ENCODE measurements at places on chromosomes 2 and 18. TPM values are rescaled to one million over a fixed set of nuclear protein-coding genes. Genes with fewer than 3 reads are reported as not detected.
A peak's percentile ranks its signal among the peaks of the same experiment; 100 is the strongest.

FSIP2 gene
- not detected for total RNA-seq

FAHD2B gene
- total RNA-seq, result 3.2 TPM

DNA sequence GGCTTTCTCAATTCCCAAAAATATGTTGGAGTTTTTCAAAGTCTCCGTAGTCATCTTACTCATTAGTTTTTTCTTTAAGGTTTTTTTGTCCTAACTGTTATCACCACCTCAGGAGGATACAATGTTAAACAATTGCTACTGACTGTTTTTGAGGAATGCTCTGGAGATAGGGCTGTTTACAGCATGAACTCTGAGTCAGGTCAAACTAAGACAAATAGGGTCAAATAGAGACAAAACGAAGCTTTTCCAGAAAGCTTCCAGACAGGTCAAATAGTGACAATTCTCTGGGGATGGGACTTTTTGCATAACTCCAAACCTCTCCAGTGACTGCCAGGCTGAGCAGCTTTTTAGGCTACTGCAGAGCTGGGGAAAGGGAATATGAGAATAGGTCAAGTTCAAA is 15.2 kb upstream of the DIPK1C start:
- no peak for DNase-seq

- DNase-seq, result no peak
These were observed 50.1 kb downstream of the ITGAV start for GRCh38 chr2:186639939-186640338.

DNA sequence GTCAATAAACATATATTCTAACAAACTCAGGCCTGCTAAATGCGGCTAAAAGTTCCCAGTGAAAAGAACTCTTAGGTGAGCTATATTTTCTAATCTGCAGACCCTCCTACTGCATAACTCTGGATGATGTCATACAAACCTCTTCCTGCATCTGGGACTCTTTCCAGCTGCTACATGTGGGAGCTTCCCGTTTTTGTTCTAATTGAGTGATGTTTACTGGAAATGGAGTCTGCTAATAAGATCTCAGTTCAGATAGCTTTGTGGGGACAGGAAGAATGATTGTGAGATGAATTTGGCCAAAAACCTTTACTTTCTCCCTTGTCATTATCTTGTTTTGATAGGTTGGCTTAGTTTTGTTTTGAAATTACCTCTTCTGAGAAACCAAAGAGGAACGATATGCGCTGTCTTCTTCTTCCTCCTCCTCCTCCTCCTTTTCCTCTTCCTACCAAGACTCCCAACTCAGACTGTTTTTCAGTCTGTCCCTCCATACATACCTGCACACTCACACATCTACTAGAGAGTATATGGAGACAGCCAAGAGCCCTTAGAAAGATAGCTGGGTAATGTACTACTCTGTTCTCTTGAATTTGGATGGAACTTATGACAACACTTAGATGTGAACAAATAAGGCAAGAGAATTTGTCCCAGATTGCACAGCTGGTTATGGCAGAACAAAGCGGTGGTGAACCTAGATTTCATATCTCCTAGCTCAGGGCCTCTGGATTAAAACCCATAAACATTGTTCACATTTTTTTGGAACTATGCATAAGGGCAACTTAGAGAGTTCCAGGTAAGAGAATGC is 39.8 kb upstream of the AAK1 start:
- peak; percentile 78 for DNase-seq

MC4R gene
- total RNA-seq, result 3.9 TPM

GRCh38 chr2:28134857-28135256 is 244.3 kb downstream of the BABAM2 start:
- no peak for DNase-seq

GRCh38 chr2:216644842-216645635 is 11.8 kb downstream of the IGFBP2 start:
- no peak for DNase-seq

- no peak for DNase-seq
These were observed 1.1 kb downstream of the NIFK start for GRCh38 chr2:121735518-121736074.

SPEG gene
- 32.9 TPM for total RNA-seq

- DNase-seq, result no peak
These were observed 19.4 kb upstream of the MPPE1 start for GRCh38 chr18:11927497-11927896.

GRCh38 chr2:149036507-149037293 is 1.8 kb upstream of the LYPD6B start:
- DNase-seq, result no peak

DNA sequence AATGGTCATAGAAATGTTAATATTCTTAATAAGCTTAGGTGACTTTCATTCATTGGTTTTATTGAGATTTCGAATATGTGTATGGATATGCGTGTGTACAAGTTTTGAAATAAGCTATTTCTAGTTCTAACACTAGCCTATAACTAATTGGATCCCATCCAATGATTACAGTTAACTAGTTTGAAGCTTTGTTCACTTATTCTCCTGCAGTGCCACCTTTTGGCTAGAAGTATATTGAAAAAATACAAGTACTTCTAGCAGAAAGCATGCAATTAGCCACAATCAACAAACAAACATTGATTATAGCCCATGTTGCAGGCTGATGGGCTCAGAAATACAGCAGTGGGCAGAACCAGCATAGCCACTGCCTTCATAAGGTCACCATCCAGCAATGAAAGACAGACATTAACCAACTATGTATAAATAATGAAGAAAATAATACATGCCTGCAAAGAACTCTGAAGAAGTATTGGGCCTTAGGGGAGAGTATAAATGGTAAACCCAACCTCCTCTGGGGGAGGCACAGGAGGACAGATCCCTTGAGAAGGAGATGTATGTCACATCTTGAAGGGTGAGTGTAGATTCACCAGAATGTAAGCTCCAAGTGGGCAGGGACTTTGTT is 5.1 kb upstream of the PIEZO2 start:
- peak; percentile 60 for DNase-seq
